ENCODE measurements at places on chromosomes 5 and 9.
A peak's percentile ranks its signal among the peaks of the same experiment; 100 is the strongest.

DNA sequence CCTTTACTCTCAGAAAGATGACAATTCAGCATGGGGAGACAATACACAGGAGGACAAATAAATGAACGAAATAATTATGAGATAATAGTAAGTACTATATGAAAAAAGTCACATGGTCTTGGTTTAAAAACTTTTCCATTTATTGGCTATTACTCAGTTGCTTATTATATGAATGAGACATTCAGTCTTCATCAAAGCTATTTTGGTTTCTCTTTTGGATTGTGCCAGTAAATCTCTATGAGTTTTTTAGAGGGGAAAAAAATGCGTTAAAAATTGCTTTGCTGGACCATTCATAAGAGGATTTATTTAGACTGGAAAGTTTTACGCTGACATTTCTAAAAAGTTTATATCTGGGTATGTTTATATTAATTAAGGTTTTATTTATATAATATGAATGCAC is 137.7 kb downstream of the AOPEP start:
- no peak for DNase-seq

- no peak for DNase-seq
Observed at GRCh38 chr9:88037285-88037845, 63.0 kb upstream of the CDK20 start.

- DNase-seq: no peak
Observed at GRCh38 chr5:158874343-158874742, 225.4 kb downstream of the EBF1 start.

DNA sequence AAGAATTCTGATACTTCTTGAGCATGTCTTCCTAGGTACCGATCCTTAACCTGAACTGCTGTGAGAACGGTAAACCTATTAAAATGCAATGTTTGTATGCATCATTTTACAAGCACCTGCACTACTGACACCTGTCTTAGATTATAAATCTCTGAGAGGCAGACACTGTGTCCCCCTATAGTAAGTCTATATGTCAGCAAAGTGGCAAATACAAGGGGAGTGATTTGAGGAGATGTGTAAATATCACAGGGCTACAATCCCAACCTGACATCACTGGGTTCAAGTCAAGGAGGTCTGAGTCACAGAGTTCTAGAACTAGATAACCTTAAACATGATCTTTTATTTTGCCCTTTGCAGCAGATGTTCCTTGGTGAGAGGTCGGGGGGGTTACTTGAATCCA is 64.1 kb downstream of the ANKH start:
- no peak for DNase-seq

GRCh38 chr9:123058834-123059233 is 25.4 kb downstream of the GPR21 start:
- DNase-seq: no peak

DNA sequence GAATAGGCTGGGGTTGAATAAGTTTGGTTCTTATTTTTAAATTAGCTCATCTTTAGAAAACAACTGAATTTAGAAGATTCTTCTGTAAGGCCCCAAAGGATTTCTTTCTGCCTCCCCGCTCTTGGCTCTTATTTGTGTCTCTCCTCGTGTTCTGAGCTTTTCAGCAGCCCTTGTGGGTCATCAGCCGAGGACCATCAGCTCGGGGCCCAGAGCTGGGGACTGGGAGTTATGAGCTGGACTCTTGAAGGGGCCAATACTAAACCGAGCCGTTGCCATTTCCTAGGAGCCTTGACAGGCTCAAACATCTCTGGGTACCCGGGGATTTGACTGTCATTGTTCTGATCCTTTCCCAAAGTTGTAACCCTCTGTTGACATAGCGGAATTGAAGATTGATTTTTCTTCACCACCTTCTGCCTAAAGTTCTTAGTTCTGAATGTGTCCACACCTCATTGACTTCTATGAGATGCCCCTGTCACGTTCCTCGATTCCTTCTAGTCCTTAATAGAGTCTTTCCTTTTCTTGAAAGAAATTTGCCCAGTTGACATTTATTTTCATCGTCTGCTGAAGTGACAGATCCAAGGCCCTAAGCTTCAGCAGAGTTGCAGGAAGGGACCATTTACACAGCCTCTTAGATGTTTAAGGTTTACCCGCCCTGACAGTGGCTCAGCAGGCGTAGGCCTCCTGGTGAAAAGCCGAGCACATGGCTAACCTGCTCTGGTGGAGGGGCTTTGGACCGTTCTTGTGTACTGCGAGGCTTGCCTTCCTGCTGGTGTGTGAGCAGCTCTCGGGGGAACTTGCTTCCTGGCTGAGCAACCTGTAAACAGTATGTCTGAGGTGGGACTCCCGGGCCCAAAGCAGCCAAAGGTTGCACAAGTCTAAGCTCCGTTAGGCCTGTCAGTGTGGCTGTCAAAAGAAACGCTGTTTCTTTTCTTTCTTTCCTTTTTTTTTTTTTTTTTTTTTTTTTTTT is 24.0 kb downstream of the ABL1 start:
- DNase-seq: no peak

GRCh38 chr5:33892620-33893137 is 889 bp upstream of the ADAMTS12 start:
- DNase-seq: no peak

DNA sequence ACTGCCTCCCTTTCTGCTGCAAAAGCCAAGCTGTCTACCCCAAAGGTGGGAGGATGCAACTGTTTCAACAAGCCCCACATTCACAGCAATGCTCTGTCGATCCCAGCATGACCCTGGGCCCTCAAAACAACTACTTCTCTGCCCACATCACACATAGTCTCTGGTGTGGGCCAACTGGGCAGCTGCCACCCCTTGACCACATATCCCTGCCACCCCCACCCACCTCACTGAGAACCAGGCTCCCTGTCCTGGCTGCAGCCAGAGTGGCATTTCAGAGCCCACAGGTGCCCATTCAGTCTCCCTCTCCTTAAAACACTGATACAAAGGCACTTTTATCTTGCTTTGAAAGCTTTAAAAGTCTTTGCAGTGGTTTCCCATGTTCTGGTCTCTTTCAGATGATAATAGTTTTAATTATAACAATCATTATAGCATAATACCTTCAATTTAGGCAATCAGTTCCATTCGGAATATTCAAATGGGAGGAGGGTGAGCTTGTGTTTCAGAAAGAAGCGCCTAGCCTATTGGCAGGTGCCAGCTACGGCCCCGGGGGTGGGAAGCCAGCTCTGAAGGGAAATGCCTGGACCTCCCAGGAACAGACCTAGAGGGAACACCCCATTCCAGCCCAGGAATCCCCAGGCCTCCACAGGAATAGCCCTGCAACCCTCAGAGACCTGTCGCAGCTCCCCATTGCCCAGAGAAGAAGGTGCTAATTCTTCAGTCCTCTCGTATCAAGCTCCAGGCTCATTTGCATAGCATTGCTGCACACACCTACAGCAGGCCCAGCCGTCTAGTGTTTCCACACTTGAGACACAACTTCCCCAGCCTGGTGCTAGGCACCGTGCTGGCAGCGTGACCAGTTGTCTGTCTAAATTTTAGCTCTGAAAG is 90.8 kb downstream of the C5orf15 start:
- no peak for DNase-seq

DNA sequence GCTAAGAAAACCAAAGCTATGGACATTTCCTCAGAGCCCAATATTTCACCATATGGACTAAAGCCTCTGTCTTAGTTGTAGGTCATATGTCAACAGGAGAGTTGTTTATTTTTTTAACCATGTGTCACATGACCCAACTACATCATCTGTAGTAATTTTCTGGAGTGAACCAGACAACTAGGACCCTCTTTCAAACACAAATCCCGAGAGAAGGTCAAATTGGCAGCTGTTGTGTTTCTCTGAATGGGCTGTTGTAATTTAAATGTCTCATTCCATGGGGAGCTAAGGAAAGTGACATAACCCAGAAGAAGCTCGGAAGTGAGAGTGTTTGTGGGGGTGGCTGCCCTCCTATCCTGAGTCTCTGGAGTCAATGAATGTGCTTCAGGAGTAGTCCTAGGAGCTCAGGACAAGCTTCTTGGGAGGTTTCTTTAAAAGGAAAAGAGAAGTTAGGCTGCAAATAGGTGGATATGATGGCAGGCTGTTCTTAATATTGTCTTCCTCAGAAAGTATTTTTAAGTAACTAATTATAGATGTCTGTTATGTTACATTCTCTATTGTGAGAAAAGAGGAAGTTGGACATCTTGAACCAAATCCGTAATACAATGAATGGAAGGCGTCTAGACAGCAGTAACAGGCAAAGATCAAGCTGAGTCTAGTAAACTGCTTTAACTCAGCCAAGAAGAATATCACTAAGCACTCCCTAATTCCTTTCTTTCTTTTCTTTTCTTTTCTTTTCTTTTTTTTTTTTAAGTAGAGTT is 50.1 kb downstream of the TMEM167A start:
- DNase-seq: no peak

GRCh38 chr9:127916720-127917581 is at the start of gene ST6GALNAC4:
TSS of gene ST6GALNAC4 (minus strand) at chr9:127917041. CDS start at chr9:127916419, 622 bp downstream.
- peak; percentile 90 for DNase-seq

DNA sequence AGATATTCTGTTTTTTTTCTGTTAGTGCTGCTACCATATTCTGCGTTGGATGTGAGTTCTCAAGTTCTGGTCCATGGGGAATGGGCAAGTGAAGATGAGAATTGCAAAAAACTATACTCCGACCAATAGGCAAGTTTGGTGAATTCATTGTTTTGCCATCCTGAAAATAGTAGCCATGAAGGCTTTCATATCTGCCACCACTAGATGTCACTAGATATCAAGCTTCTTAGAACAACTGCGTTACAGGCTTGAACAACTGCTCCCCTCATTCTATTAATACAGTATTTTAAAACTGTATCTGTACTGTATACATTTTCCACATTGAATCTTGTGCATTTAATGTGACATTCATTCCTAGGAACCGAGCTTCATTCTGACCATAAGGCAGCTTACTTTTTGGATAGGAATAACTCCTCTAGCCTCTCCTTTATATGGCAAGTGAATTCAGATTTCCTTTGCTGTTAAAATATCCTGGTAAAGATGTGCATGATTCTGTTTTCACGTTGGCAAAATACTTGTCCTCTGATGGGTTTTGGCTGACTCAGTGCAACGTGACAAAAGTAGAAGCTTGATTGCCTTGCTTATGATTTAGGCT is 163.6 kb downstream of the SREK1 start:
- no peak for DNase-seq

DNA sequence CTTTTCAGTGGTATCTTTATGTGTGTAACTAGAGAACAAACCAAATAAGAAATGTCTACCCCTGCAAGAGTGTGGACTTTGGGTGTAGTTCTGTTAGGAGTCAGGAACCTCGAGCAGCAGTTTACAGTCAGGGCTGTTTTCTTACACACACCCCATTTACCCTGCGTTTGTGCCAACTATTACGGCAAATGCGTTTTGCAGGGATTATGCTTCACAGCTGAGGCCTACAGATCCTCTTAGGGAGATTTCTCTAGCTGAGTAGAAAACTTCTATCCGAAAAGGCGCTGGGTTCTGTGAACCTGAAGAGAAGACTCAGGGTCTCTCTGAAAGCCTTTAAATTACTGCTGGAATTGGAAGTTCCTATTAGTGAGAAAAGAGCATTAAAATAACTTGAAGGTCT is 51.4 kb downstream of the ACER2 start:
- no peak for DNase-seq

DNA sequence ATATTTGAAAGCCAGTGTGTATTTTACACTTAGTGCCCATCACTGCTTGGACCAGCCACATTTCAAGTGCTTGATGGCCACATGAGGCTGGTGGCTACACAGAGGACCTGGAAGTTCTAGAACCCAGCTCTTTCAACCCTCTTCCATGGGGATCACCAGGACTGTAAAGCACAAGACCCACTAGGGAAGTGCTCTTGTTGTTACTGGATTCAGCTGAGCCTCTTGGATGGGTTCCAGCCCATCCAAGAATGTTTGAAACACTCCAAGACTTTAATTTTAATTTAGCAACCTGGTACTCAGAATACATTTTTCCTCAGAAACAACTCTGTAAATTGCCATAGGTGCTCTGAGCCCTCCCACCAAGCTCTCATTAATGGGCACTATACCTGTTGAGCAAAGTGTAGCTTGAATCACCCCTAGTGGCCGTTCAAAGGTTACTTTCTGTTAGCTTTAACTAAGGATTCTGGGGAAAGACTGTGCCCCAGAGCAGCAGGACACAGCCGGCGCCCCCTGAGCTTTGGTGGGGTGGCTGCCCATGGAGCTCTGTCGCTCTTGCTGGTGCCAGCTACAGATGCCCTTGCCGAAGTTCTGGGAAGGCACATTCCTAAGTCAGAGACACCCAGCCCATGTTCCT is 212.4 kb downstream of the HSD17B3 start:
- no peak for DNase-seq

DNA sequence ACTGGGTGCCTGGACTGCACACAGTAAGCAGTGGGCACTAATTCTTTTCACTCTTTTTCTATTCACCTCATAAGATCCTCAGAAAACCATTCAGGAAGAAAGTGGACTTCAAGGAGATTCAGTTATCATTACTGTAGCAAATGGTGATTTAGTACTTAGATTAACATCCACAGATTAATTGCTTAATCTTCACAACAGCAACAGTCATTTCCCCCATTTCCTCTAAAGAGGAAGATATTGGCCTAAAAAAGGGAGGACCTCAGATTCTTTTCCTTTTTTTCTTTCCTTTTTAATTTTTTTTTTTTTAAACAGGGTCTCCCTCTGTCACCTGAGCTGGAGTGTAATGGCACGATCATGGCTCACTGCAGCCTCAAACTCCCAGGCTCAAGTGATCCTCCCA is 64.4 kb downstream of the AUH start:
- DNase-seq: no peak

- DNase-seq: no peak
Observed at GRCh38 chr9:120910643-120911042, 16.0 kb downstream of the TRAF1 start.

- DNase-seq: no peak
Observed at GRCh38 chr9:101673642-101674041, 64.8 kb downstream of the GRIN3A start.

DNA sequence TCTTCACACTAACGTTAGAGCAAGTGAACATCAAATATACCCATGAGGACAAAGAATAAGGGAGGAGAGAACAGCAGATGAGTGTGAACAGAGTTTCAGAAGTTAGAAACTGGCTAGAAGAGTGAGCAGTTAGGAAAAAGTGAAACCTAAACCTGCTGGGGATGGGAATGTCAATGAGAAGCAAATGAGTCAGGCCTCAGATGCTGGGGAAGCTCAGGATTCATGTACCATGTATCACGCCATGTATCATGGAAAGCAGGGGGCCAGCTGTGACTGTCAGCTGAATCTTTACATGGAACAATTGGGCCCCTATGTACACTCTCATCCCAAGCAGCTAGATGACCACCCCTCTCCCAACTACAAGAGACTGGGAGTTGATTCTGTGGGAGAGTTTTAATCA is 16.2 kb downstream of the GDF9 start:
- DNase-seq: no peak

GRCh38 chr9:15942831-15943424 is 390.1 kb downstream of the CCDC171 start:
- no peak for DNase-seq

Measured in activated T-helper 2 cell treated with anti-CD3 and anti-CD28 coated beads, Interferon-gamma antibody, Interleukin-2, Interleukin-4, amounts not matched to agents 10 μg/mL and 5 μg/mL and 100 μg/mL, durations not matched to agents 14 hours and 24 hours and 36 hours (primary cell).